ENCODE measurements at places on chromosomes 16 and 17.

DNA sequence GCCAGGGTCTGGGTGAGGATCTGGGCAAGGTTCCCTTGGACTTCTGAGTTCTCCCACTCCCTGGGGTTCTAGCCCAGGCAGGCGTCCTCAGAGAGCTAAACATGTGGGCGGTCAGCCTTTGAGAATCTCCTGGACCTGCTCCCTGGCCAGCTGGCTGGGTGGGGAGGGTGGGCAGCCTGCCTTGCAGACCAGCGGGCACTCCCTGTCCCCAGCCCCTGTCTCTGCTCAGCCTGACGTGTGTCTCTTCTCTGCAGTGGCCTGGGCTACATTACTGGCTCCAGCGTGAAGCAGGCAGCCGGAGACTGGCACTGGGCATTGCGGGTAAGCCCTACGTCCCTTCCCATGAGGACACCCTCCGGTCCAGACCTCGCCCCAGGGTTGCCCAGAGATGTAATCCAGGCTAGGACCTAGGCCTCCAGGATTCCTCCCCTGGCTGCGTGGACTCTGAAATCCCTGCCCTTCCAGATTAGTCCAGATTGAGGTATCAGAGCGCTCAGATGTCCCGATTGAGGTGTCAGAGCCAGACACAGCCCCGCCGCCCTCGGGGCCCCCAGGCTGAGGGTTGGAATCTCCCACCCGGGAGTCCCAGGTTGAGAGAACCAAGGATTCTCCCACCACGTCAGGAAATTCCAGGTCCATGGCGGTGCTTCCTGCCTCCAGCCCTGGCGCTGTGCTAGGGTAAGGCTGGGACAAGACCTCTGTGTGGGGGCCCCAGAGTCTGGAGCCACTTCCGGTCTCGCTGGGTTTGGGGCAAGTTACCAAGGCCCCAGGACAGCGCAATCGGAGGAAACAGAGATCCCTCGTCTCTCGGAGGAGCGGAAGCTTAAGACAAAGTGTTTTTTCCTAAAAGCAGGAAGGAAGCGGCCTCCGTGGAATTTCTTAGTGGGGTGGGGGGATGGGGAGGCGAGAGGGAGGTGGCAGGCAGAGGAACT is 24.1 kb downstream of the MYBBP1A start:
- no peak for DNase-seq

DNA sequence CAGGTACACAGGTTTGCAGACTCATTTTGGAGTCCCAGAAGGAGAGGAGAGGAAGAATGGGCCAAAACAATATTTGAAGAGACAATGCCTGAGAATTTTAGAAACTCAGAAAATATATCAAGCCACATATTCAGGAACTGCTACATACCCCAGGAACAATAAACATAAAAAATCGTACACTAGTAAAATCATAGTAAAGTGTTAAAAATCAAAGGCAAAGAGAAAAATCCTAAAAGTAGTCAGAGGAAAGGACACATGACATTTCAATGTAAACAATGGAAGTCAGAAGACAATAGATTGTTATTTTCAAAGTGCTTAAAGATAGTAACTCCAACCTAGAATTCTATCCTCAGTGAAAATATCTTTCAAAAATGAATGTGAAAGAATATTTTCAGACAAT is 28.5 kb upstream of the NACA2 start:
- DNase-seq, result no peak

GRCh38 chr17:285751-286422 is 66.7 kb downstream of the RPH3AL start:
- no peak for DNase-seq

DNA sequence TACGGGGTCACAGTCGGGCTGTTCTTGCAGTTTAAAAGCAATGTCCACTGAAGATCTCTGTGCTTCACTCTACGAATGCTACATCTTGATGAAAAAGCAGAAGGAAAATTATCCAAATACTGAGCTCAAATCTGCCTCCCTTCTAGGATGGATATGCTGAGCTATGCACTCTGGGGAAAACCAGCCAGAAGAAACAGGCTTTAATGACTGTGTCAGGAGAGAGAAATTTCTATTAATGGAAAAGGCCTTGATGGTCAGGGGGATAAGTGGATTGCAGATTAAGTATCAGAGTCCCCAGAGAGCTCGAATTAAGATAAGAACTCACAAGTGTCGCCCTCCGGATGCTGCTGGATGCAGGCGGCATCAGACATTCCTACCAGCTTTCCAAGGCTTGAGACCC is 39.6 kb upstream of the RCVRN start:
- DNase-seq, result no peak

- DNase-seq, result no peak
Observed at GRCh38 chr17:64502021-64502420, 4.1 kb downstream of the DDX5 start.

DNA sequence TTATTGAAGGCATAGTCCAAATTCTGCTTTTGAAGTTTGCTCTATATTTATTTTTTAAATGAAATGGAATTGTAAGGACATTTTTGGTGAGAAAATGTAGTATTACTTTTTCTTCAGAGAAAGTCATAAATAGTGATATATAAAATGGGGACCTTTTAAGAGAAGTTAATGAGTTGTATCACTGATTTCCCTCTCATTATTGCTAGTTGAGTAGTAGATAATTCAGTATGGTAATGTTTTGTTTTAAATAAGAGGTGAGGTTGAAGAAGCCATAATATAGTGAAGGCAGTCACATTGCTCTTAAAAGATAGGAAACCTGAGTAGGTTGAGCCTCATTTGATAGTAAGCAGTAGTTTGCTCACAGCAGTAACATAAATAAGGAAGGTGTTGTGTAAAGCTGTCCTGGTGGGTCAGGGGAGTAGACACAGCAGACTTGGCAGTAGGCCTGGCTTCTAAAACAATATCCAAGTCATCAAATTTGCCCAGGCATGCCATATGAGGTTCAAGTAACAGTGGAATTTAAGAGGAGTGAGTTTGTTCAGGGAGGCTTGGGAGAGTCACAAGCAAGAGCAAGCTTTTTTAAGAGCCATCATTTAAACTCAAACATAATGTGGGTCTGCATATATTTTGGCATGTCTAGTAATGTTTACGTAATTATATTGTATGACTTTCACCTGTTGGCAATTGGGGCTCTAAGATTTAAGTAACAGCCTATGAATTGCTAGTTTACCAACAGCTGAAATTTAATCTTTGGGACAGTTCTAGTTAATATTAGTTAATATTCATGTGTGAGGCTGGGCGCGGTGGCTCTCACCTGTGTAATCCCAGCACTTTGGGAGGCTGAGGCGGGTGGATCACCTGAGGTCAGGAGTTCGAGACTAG is 6.5 kb downstream of the NFATC3 start:
- no peak for DNase-seq

DNA sequence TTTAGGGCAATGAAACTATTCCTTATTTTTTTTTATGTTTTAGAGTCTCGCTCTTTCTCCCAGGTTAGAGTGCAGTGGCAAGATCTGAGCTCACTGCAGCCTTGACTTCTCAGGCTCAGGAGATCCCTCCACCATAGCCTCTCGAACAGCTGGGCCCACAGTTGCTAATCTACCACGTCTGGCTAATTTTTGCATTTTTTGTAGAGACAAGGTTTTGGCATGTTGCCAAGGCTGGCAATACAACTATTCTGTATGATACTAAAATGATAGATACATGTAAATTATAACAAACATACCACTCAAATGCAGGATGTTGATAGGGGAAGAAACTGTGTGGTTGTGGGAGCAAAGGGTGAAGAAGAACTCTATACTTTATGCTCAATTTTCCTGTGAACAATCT is 401.3 kb downstream of the ZFHX3 start:
- DNase-seq, result no peak

DNA sequence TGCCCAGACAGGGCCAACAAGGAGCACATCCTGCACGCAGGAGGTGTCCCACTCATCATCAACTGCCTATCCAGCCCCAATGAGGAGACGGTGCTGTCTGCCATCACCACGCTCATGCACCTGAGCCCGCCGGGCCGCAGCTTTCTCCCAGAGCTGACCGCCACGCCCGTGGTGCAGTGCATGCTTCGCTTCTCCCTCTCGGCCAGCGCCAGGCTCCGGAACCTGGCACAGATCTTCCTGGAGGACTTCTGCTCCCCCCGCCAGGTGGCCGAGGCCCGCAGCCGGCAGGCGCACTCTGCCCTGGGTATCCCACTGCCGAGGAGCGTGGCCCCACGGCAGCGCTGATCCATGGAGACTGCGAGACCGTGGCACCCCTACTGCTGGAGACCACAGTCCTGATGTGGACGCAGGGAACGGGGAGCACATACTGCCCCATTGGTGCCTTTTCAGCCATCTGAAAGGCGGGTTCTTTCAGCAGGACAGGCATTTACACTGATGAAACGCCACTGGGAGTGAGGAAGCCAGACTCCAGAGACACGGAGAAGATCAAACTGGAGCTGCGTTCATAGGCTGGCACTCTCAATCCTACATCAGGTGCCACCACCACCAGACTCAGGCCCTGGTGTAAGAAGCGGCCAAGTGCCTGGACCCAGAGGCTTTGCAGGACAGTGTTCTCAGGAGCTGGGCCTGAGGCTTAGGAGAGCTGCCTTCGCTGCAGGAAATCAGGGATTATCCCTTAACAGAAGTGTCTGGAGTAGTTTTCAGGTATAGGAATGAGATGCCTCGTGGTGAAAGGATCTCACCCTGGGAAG is 2.6 kb downstream of the NT5C start:
- DNase-seq, result no peak

DNA sequence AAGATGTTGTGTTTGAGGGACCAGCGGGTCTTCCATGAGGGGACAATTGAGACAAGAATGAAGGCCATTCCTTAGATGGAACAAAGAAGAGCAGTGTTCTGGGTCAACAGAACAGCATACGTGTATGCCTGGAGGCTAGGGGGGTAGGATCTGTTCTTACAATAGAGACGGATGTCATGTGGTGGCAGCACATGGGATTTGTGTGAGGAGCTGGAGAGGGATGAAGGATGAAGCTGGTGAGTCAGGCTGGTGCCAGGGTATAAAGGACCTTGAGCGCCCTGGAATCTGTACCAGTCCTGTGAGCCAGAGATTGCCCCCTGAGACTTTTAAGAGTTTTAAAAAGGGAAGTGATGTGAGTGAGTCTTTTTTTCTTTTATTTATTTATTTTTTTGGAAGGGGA is 22.8 kb upstream of the WFDC1 start:
- no peak for DNase-seq

DNA sequence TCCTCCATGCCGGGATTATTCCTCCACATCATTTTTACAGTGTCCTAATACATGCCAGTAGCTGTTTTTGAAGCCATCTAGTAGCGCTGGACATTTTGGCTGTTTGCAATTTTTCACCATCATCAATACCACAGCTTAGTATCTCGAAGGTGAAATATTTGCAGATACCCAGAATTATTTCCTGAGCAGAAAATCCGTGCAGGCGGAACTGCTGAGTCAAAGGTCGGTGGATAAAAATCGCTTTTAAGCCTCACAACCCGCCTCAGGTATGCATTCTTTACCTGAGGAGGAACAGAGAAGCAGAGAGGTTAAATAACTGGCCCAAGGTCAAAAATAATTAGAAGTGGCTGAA is 584 bp upstream of the TNRC6A start:
- no peak for DNase-seq

GRCh38 chr16:4850211-4850610 is 2.9 kb downstream of the UBN1 start:
- DNase-seq, result no peak

DNA sequence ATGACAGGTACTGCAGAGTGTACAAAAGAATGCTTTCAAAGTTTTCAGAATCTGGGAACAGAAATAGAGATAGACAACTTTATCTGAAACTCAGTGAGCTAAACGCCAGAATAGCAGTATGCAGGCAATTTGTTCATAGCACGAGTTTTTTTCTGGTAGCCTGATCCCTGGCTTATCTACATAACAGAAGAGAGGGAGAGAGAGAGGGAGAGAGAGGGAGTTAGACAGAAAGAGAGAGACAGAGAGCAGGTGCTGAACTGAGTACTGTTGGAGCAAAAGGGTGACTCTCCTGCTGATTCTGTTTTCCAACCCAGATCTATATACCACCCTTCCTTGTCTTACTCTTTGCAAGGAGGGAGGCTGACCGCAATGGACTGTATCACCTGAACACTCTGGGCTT is 388.0 kb upstream of the CA10 start:
- no peak for DNase-seq

DNA sequence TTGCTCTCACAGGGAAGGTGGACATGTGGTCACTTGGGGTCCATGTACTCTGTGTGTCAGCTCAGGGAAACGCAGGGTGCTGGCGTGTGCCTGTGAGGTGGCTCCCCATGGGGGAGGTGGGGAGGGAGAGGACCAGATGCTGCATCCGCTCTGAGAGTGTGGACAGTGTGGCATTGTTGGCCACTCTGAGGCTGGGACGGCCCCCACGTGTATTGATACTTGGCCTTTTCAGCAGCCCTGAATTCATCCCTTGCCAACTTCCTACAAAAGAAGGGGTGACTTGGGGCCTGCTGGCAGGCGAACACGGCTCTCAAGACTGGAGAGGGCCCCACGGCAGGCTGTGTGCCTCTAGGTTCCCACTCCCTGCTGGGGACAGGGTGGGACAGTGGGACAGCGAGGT is 120.1 kb downstream of the RAB11FIP4 start:
- DNase-seq, result no peak

DNA sequence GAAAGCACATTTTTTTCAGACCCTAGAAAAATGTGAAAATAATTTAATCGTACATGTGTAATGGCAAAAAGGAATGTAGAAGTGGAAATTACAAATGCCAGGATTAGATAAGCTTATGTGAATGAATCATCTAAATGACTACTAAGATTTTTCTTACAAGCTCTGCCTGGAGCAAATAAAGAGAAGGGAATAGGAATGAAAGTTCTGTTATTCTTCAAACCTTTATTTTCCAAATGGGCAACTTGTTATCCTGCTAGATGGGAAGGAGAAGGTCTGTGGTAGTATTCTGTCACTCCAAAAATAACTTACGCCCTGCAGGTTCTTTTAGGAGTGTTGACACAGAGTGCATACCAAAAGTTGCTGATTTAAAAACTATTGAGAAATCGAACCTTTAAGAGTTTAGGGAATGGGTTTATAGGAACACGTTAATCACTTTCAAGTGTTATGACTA is 9.7 kb downstream of the CTCF start:
- no peak for DNase-seq

- DNase-seq, result no peak
Observed at GRCh38 chr17:17096438-17097178, 54.4 kb downstream of the MPRIP start.

Measured in fibroblast of skin of left biceps (primary cell).